ENCODE measurements at places on chromosomes 12 and 14. TPM values are rescaled to one million over a fixed set of nuclear protein-coding genes. Genes with fewer than 3 reads are reported as not detected.

DNA sequence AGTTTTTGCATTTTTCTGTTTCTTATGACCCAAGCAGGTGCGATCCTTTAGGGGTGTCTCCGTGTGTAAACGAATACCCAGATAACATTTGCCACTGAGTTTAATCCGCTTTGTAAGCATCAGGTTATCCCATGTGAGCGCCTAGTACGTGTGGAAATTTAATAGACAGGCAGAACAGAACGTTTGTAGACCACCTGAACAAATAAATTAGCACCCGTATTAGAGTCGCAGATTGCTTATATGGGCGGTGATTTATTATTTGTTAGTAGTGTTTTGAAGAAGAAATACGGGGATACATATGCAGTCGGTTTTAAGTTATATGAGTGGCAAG lies 325 bp downstream of the C12orf60 start:
- H3K27me3 ChIP-seq: no peaks in the 10 kb centered on the region
- DNase-seq: no peak
- H3K4me1 ChIP-seq: peaks cover 2% of the 10 kb centered on the region

- H3K4me3 ChIP-seq: no peak overlapping the region
- no peaks in the 10 kb centered on the region for H3K4me1 ChIP-seq
- no peaks in the 10 kb centered on the region for H3K36me3 ChIP-seq
- H3K27ac ChIP-seq: no peak overlapping the region
- H3K27me3 ChIP-seq: no peaks in the 10 kb centered on the region
Measured at GRCh38 chr12:3604748-3605586, 114.0 kb downstream of the PRMT8 start.

DNA sequence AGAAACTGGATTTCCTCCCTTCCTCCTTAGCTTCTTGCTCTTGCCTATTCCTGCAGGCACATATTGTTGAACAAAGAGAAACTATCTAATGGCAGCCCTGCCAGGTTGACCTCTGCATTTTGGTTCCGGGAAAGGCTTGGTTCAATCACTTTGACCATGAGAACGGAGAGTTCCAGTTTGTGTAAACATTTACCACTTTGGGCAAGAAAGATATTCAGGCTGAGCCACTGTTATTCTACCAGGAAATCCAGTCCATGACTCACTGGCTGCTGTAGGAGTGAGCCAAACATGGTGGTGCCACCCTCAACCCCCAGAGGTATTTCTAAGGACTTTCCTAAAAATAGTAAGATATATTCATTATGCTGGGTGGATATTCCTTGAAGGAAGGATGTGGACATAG lies 242.2 kb upstream of the OR4E1 start:
- no peaks in the 10 kb centered on the region for H3K4me1 ChIP-seq
- DNase-seq: peak; percentile 11
- no peak overlapping the region for H3K27ac ChIP-seq
- H3K27me3 ChIP-seq: no peaks in the 10 kb centered on the region
- H3K36me3 ChIP-seq: no peaks in the 10 kb centered on the region
- no peak overlapping the region for H3K4me3 ChIP-seq

DNA sequence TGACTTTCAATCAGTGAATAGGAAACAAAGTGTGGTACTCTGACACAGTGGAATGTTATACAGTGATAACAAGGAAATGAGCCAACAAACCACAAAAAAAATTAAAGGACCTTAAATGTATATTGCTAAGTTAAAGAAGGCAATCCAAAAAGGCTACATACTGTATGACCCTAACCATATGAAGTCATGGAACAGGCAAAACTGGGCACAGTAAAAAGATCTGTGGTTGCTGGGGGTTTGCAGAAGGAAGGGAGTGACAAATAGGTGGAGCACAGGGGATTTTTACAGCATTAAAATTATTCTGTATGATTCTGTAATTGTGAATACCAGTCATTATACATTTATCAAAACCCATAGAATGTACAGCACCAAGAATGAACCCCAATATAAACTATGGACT lies 112.6 kb downstream of the KCNC2 start:
- H3K4me3 ChIP-seq: no peak overlapping the region
- no peaks in the 10 kb centered on the region for H3K36me3 ChIP-seq
- H3K27ac ChIP-seq: no peak overlapping the region
- H3K4me1 ChIP-seq: no peaks in the 10 kb centered on the region
- no peaks in the 10 kb centered on the region for H3K27me3 ChIP-seq
- DNase-seq: peak; percentile 1

DNA sequence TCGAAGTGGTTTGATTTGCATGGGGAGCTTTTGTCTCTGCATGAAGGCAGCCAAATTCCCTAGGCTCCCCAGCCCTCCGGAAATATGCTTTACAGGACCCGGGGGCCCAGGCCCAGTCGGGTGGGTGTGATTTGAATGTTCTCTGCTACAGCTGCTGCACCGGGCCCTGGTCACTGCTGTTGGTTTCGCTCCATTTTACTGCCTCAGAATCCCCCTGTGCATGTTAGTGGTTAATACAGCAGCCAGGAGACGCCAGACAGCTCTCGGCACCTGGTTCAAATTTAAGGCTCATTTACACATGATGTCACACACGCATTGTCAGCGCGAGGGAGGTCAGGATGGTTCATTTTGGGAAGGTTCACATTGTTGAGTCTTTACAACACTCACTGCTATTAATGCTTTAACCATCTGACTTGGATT lies 99.6 kb downstream of the SLC38A6 start:
- DNase-seq: peak; percentile 80
- peak overlapping the region; percentile 20 for H3K27ac ChIP-seq
- no peaks in the 10 kb centered on the region for H3K27me3 ChIP-seq
- no peaks in the 10 kb centered on the region for H3K36me3 ChIP-seq

DNA sequence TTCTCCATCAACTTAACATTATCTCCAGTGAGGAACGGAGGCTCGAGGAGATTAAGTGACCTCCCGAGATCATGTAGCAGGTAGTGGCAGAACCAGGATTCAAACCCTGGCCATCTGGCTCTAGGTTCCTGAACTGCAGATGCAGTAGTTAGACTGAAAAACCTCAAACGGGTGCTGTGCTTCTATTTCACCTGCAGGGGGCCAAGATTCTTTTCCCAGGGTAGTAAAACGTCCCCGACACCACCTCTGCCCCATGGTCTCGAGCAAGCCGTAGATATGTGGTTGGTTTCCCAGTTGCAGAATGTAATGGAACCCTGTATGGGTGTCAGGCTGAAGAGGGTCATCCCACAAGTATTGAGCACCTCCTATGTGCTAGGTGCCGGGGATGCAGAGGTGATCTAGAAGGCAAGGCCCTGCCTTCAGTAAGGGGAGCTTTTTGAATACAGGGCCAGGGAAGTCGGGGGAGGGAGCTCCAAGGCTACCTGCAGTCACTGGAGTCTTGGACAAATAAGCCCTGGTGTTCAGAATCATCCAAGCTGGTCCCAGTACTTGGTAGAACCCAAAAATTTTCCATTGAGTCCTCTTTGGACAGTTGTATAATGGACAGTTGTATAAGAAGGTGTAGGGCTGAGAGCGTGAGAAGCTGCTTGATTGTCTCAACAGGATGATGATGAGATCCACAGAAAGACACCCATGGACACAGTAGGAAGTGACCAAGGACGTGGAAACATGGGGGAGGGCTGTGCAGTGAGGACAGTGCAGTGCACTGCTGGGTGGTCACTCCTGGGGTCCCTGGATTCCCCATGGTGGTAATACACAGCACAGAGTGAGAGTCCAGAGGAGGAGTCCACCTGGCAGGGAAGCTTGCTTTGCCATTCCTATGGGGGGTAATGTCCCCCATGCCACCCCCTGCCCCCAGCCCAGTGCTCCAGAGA lies 197.2 kb downstream of the CHST11 start:
- no peaks in the 10 kb centered on the region for H3K27me3 ChIP-seq
- H3K27ac ChIP-seq: no peak overlapping the region
- H3K4me1 ChIP-seq: no peaks in the 10 kb centered on the region
- no peak for DNase-seq
- H3K36me3 ChIP-seq: no peaks in the 10 kb centered on the region

DNA sequence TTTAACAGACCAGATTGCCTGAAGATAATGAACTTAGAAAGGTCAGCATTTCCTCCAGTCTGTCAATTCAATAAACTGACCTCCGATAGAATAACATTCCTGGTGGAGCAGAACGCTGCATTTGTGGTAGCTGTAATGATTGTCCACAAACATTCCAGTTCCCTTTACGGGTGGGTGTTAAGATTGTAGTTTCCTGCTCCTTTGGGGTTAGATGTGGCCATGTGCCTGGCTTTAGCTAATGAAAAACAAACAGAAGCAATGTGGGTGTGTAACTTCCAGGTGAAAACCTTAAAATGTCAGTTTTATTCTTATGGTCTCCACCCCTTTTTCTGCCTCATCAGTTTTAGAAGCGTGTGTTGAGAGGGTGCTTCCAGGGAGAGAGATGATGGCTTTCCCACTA lies 217.3 kb upstream of the CRY1 start:
- no peaks in the 10 kb centered on the region for H3K4me1 ChIP-seq
- peak; percentile 23 for DNase-seq
- peaks cover 10% of the 10 kb centered on the region for H3K27me3 ChIP-seq
- no peaks in the 10 kb centered on the region for H3K36me3 ChIP-seq
- no peak overlapping the region for H3K27ac ChIP-seq

DNA sequence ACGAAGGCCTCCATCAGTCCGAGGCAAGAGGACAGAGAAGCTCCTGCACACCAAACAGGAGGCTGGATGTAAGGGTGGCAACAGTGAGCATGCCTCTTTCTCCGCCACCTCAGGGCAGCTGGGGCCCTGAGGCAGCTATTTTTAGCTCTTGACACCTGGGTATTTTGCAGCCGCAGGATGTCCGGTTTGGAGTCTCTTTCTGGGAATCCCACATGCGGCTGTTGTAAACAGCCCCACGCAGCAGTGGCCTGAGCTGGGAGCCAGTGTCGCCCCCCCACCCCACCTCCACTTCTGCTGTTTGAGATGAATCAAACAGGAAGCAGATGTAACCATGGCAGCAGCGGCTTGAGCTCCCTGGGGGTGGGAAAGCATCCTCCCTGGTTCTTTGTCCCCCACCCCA lies 11.7 kb downstream of the HDAC7 start:
- peaks cover 4% of the 10 kb centered on the region for H3K36me3 ChIP-seq
- no peak overlapping the region for H3K4me3 ChIP-seq
- peaks cover 61% of the 10 kb centered on the region for H3K4me1 ChIP-seq
- peak overlapping the region; percentile 60 for H3K27ac ChIP-seq
- no peak for DNase-seq

GRCh38 chr12:25101092-25101445 lies 93.9 kb downstream of the DNAI7 start:
- DNase-seq: no peak
- H3K4me3 ChIP-seq: no peak overlapping the region
- H3K36me3 ChIP-seq: no peaks in the 10 kb centered on the region
- H3K27ac ChIP-seq: no peak overlapping the region
- no peaks in the 10 kb centered on the region for H3K27me3 ChIP-seq

GRCh38 chr14:100224229-100224866 lies 14.6 kb upstream of the YY1 start:
- no peak overlapping the region for H3K4me3 ChIP-seq
- no peaks in the 10 kb centered on the region for H3K27me3 ChIP-seq
- H3K4me1 ChIP-seq: peaks cover 7% of the 10 kb centered on the region
- H3K27ac ChIP-seq: no peak overlapping the region
- H3K36me3 ChIP-seq: no peaks in the 10 kb centered on the region

DNA sequence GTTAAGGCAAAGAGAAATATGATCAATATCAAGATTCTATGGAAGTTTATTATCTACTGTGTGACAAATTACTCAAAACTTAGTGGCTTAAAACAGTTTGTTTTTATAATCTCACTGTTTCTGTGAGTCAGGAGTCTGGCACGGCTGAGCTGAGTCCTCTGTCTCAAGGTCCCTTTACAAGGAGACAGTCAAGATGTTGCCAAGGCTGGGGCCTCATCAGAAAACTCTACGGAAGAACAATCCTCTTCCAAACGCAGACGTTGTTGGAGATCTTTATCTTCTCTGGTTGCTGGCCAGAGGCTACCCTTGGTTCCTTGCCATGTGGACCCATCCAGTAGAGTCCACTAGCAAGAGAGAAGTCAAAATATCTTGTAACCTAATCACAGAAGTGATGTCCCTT lies 100.6 kb upstream of the CCND2 start:
- no peak overlapping the region for H3K4me3 ChIP-seq
- DNase-seq: peak; percentile 14
- no peak overlapping the region for H3K27ac ChIP-seq
- no peaks in the 10 kb centered on the region for H3K27me3 ChIP-seq
- H3K4me1 ChIP-seq: no peaks in the 10 kb centered on the region

DNA sequence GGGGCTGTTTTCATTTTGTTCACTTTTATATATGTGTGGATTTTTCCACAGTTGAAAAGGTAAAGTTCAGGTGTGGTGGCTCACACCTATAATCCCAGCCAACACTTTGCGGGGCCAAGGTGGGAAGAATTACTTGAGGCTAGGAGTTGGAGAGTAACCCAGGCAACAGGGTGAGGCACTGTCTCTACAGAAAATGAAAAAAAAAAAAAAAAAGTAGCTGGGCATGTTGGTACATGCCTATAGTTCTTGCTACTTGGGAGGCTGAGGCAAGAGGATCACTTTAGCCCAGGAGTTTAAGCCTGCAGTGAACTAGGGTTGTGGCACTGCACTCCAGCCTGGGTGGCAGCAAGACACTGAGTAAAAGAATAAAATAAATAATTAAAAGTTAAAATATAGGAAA lies 326.5 kb downstream of the NAV3 start:
- no peaks in the 10 kb centered on the region for H3K36me3 ChIP-seq
- H3K27me3 ChIP-seq: no peaks in the 10 kb centered on the region
- H3K27ac ChIP-seq: no peak overlapping the region
- no peak for DNase-seq

DNA sequence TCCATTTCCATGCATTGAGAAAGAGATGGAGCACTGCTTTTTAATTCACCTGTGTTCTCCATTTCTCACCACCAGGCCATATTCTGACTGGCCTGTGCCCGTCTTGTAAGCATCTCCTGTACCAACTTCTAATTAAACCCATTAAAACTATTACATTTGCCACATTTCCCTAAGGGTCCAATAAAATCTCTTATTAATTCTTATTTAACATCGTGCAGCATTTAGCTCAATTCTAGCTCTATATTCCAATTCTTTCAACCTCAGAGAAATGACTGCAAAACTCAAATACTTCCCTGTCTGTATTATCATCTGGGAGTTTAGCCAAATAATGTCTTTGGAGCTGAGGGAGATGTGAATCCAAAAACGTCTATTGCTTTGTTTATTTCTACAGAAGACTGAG lies 495.4 kb upstream of the TMEM132C start:
- no peaks in the 10 kb centered on the region for H3K36me3 ChIP-seq
- H3K4me3 ChIP-seq: no peak overlapping the region
- H3K27me3 ChIP-seq: no peaks in the 10 kb centered on the region
- no peak for DNase-seq
- H3K27ac ChIP-seq: no peak overlapping the region

DNA sequence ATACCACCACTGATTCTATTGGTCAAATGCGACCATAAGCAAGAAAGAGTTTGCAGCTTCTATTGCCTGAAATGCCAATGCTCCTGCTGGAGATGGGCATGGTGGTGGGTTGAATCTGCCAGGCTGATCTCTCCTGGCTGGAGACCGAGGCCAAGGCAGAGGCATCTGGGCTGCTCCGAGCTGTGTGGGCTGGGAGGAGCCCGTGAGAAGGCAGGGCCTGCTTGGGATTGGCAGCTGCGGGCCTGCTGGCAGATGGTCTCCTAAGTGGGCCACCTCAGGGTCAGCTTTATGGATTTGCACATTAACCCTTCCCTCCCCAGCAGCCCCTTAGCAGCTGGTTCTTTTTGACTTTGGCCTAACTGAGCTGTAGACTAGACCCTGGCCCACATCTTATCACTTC lies 25.4 kb downstream of the SRRM4 start:
- H3K27me3 ChIP-seq: no peaks in the 10 kb centered on the region
- no peaks in the 10 kb centered on the region for H3K36me3 ChIP-seq
- H3K4me3 ChIP-seq: no peak overlapping the region
- no peak overlapping the region for H3K27ac ChIP-seq

Gene KCTD10
- total RNA-seq: 106 TPM

Gene RPL36AL
- 528 TPM for total RNA-seq
